ENCODE measurements at places on chromosomes 12 and 14.
A peak's percentile ranks its signal among the peaks of the same experiment; 100 is the strongest.

DNA sequence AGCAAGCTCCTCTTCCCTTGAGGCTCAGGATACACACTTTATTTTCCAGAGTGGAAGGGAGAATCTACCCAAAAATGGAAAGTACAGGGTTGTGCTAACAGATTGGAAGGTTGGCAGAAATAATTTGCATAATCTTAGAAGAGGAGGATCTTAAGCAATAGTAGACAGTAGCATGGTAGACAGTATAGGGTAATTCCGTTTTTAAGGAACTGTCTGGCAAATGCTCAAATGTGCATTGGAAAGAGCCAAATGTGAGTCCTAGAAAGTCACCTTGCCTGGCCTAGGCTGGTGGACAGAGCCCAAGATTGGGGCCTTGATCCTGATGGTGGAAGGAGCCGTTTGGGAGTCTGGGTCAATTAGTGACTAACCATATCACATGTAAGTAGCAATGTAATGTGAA is 13.1 kb upstream of the CARMIL3 start:
- no peak for DNase-seq

- no peak for DNase-seq
Observed at GRCh38 chr14:64721899-64722298, 17.7 kb downstream of the PLEKHG3 start.

- no peak for DNase-seq
Observed at GRCh38 chr12:65055859-65056258, 65.2 kb downstream of the WIF1 start.

- peak; percentile 26 for DNase-seq
Observed at GRCh38 chr12:51424662-51425539, at the start of gene SLC4A8. SLC4A8 (plus strand) TSS chr12:51424831; CDS start chr12:51424988, 157 bp downstream.

- DNase-seq = no peak
Observed at GRCh38 chr12:49889361-49890095, 14.2 kb downstream of the FAIM2 start.

DNA sequence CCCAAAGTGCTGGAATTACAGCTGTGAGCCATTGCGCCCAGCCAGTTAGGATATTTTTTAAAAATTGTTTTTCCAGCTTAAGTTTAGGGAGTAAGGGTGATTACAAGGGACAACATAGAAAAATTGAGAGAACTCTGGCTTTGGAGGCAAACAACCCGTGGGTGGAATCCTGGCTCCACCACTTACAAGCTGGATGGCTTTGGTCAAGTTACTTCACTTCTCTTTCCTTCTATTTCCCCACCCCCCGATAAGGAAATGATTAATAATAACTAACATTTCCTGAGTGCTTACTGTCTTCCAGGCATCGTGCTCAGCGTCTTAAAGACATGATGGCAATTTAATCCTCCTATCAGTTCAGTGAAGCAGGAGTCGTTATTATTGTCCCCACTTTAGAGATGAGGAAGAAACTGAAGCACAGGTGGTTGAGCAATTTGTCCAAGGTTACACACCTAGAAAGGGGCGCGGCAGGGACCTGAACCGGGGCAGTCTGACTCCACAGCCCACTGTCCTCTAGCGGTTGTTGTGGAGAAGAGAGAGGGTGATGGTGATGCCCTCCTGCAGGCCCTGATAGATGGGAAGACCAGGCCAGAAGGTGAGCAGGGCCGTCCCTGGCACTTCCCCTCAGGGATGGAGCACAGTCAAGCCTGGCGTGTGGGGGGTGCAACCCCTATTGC is 16.7 kb upstream of the FAIM2 start:
- DNase-seq = no peak

GRCh38 chr12:6961695-6962284 is 8.7 kb downstream of the PHB2 start:
- DNase-seq = no peak

DNA sequence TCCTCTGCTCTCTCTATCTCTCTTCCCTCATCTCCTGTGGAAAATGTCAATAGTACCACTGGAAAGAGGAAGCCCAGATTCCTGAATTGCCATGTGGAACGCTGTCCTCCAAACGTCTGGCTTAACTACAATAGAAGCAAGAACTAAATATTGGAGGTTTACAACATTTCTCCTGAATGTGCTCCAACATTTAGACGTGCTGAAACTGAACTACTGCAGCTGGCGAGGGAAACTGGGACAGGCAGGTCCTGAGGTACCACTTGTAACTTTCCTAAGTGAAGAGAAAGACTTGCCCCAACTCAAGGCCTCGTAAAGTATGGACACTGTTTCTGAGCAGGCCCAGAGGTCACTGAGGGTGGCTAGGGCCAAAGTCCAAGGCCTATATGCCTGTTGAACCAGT is 187.7 kb downstream of the NTF3 start:
- DNase-seq = no peak

DNA sequence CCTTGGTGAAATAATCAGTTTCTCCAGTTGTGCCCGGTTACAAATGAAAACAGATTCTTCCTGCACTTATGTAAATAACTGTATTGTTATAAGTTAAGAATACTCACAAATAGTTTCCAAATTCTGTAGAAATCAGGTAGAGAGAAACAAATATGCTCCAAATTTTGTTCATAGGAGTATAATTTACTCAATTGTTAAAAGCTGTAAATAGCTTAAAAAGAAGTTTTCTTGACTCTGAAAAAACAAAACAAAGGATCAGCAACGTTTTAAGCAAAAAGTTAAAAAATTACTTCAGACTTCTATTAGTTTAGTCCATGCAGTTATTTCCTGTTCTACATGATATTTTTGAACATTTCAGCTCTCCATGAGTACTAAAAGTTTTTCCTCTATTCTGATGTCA is 30.0 kb upstream of the SLC38A4 start:
- no peak for DNase-seq

DNA sequence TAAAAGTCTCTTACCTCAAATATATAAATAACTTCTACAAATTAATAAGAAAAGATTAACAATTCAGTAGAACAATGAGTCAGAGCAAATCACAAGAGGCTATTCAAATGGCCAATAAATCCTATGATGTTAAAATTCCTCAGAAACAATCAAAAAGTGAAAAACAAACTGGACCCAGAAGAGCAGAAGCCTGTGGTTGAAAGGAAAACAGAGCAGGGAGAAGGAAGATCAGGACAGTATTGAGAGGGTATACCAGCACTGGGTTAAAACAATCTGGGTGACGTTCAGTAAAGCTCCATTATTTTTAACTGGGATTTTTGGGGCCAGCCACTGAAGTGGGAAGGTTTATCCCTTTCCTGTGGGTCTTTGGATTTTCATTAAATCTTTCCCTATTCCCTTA is 39.7 kb upstream of the PCED1B start:
- DNase-seq = no peak

DNA sequence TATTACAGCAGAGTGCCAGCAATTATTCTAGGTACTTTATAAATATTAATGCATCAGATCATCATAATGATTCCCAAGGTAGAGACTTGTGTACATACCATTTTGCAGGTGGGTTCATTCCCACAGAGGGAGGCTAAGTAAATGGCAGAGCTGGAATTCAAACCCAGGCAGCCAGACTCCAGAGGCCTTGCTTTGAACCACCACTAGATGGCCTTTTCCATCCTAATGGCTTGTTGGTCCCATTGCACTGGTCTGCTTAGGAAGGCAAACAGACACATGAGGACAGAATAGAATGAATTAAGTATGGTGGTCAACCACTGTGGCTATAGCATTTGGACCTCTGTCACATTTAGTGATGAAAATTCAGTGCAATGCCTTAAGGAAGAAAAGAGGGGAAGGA is 158.7 kb downstream of the METTL25 start:
- no peak for DNase-seq

DNA sequence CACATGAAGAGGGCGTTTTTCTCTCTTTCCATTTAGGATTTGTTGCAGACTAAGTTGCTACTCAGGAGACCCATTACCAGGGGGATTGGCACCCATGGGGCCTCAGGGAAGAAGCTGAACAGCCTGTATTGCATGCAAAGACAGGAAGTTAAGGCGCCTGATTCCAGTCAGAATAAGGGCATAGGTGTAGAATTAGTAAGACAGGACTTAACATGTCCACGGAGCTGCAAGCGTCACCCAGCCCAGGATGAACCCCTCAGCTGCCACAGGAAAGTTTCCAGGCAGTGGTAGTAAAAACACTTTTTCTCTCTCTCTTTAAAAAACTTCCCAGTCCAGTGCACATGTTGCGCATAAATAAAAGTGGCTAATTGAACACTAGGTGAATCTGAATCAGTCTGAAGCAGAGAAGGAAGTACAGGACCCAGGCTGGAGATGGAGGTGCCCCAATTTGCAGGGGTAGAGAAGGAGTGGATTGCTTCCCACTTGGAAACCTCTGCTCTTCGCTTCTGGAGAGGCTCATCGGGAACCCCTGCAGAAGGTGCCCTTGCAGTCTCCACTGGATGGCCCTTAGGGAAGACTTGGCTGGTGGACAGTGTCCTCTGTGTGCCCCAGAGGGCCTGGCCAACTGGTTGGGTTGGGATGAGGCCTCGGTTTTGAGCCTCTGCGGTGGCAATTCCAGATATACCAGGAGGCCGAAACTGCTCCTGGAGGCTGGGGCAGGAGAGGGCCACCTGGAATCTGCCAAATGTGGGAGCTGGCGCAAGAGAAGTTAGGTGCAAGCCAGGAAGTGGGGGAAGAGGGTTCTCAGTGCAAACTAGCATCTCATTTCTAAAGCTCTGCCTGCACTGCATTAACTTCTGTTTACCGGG is 10.7 kb upstream of the TBX3 start:
- no peak for DNase-seq

DNA sequence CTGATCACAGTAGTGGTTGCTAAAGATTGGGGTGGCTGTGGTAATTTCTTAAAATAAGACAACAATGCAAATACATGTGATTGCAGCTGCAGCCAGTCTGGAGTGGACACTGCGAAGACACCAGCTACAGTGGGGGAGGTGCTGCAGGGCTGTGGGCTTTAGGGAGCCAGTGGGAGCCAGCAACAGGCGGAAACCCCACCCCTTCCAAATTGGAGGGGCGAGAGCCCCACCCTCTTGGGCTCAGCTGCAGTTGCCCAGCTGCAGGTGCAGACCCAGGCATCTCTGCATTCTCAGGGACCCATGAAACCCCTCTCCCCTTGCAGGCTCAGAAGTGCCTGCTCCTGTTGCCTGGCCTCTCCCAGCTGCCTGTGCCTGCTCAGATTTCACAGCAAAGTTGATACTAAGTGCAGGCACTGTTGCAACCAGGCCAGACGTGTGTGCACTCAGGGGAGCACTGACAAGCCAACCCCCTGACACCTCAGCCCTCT is 104.8 kb downstream of the MYF5 start:
- no peak for DNase-seq

All from thoracic aorta (tissue), 2 donors.